ENCODE measurements at places on chromosomes 12 and 14. TPM values are rescaled to one million over a fixed set of nuclear protein-coding genes. Genes with fewer than 3 reads are reported as not detected.

The DLGAP5 gene
- 23.8 TPM for total RNA-seq

The CDCA3 gene
- 23.5 TPM for total RNA-seq

The RFX4 gene
- not detected for total RNA-seq

The EAPP gene
- 56.1 TPM for total RNA-seq

The CYP46A1 gene
- total RNA-seq, result 0.36 TPM

The MYH6 gene
- total RNA-seq, result not detected

The KRT7 gene
- 1.4 TPM for total RNA-seq

The SFSWAP gene
- total RNA-seq, result 27.0 TPM

The C12orf50 gene
- total RNA-seq, result not detected

The LRRK2 gene
- total RNA-seq, result 22.1 TPM

The IAPP gene
- total RNA-seq, result not detected

The IL26 gene
- total RNA-seq, result not detected

The CLEC4C gene
- not detected for total RNA-seq

The ARHGAP9 gene
- 0.18 TPM for total RNA-seq

The SYCP3 gene
- 0.18 TPM for total RNA-seq

The OR11H7 gene
- total RNA-seq, result not detected

The TAS2R14 gene
- total RNA-seq, result 5.2 TPM

The APOLD1 gene
- total RNA-seq, result 9.2 TPM

The KRT75 gene
- not detected for total RNA-seq

The ACRBP gene
- total RNA-seq, result 0.49 TPM

The GALNT8 gene
- not detected for total RNA-seq

The GYS2 gene
- total RNA-seq, result not detected

The PDE3A gene
- total RNA-seq, result 16.2 TPM

The PARP11 gene
- total RNA-seq, result 5.6 TPM

The PIK3C2G gene
- 0.09 TPM for total RNA-seq

The NID2 gene
- 146 TPM for total RNA-seq

The GUCY2C gene
- total RNA-seq, result not detected

The IL23A gene
- total RNA-seq, result not detected

The IFI27 gene
- total RNA-seq, result 78.2 TPM

The SERPINA5 gene
- total RNA-seq, result not detected

The TAS2R20 gene
- total RNA-seq, result 1.9 TPM

The OVCH1 gene
- 0.27 TPM for total RNA-seq

The COX8C gene
- not detected for total RNA-seq

The PTPRO gene
- 0.57 TPM for total RNA-seq

The SLC25A21 gene
- 1.2 TPM for total RNA-seq

The C12orf54 gene
- total RNA-seq, result not detected

The RNASE12 gene
- total RNA-seq, result not detected

The ADAMTS20 gene
- total RNA-seq, result not detected

The ESR2 gene
- 0.16 TPM for total RNA-seq

The AREL1 gene
- 21.8 TPM for total RNA-seq

The DMAC2L gene
- total RNA-seq, result 4.4 TPM

The MANSC1 gene
- 10.9 TPM for total RNA-seq

The LRRC10 gene
- total RNA-seq, result not detected

The CLEC2A gene
- total RNA-seq, result not detected

The TSPAN19 gene
- total RNA-seq, result not detected

The MIP gene
- total RNA-seq, result not detected

The RPL10L gene
- not detected for total RNA-seq

The NANOG gene
- 0.16 TPM for total RNA-seq

The KDM5A gene
- total RNA-seq, result 46.2 TPM

The PAN2 gene
- 23.0 TPM for total RNA-seq

The SLC5A8 gene
- not detected for total RNA-seq

Data from fibroblast of the aortic adventitia (primary cell).